Renal pelvis (tissue), 12 donors: ENCODE measurements at places on chromosomes 16 and 17. TPM values are rescaled to one million over a fixed set of nuclear protein-coding genes. Genes with fewer than 3 reads are reported as not detected.

The NHERF2 gene
- 169 TPM for polyA plus RNA-seq

DNA sequence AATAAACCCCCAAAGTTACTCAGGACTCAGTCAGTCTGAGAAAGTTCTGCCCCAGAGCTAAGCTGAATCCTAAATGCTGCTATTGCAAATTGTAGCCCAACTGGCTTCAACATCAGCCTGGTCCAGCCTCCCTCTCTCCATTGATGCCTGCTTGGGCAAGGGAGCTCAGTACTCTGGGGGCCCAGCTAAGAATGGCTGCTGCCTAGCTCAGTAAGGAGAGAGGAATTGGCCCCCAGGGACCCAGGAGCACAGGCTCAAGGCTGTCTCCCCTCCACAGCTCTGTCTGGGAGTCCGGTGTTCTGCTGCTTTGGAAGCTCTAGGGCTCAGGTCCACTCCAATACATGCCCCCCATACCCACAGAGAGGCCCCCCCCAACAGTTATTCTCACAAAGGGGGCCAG lies 1.6 kb downstream of the UNC119 start:
- DNase-seq = no peak

DNA sequence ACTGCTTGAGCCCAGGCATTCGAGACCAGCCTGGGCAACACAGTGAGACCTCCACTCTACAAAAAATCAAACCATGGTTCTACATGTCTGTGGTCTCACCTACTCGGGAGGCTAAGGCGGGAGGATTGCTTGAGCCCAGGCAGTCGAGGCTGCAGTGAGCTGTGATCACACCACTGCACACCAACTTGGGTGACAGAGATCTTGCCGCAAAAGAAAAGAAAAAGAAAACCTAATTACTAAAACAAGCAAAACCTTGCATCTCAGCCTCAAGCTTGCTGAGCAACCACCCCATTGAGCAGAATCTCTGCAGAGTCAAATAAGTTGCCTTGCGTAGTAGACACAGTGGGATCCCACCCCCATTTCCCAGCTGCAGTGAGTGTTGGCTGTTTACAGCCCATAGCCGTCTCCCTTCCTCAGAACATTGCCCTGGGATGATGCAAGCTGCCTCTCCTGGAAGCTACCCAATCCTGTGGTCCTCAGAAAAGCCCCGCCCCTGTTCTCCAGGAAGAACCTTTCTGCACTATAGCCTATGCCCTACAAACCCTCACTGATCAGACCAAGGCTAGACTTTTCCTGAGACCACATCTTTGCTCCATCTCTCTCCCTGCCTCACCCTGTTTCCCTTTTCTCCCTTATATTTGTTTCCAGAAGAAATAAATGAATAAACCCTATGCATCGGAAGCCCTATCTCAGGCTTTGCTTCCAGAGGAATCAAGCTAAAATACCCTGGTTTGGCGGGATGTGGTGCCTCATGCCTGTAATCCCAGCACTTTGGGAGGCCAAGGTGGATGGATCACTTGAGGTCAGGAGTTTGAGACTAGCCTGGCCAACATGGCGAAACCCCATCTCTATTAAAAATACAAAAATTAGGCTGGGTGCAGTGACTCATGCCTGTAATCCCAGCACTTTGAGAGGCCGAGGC lies 16.7 kb upstream of the ERN2 start:
- no peak for DNase-seq

The GCGR gene
- 11.1 TPM for polyA plus RNA-seq

The NT5M gene
- 5.9 TPM for polyA plus RNA-seq

DNA sequence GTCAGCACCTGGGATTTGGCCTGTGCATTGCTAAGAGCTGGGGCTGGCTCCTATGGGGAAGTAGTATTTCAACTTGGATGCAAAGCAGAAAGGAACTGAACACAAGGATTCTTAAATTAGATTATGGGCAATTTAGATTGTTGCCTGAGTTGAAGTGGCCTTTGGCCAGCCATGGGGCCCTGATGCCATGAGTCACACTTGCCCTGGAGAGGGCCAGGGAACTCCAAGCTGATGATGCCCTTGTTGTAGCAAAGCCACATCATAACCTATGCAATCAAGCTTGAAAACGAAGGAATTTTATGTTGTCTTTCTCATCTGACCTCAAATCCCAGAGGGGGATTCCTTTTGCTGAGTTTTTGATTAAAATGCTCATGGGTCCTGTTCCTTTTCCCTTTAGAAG lies 3.9 kb upstream of the SPATA32 start:
- no peak for DNase-seq

DNA sequence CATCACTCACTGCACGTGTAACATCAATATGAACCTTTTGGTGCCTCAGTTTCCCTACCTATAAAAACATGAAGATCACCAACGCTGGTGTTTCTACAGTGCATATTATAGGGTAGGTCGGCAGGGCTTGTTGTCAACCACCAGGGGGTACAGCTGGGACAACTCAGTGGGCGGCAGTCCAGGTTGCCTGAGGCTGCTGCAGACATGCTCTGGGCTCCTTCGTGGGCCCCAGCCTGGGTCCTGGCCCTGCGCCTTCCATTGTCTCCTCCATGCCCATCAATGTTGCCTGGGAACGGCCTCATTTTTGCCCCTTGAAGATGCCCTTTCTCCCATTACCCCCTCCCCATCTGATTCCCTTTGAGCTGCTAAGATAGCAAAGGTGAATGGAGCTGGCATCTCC lies 89.8 kb downstream of the GSG1L start:
- no peak for DNase-seq

DNA sequence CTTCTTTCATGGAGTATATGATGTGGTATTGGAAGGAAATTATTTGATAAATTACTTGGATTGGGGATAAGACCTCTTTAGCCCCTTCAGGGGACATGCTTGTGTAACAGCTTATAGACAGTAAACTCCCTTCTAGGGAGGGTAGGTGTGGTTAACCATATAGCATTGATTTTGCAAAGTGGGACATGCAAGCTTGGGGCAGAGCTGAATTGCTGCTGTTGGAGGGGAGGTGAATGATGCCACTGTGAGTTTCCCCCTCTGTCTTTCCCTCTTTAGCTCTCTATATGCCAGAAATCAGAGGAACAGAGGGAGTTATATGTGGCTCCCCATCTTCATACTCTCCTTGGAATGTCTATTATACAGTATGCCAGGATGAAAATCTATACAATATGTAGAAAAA lies 54.7 kb downstream of the WSCD1 start:
- no peak for DNase-seq

- DNase-seq = no peak
Measured at GRCh38 chr17:40932608-40933007, 4.8 kb downstream of the KRT23 start.
